Stimulated activated CD8-positive, alpha-beta memory T cell treated with anti-CD3 and anti-CD28 coated beads, Interleukin-4, amount 100 ng/mL, for 24 hours (primary cell): ENCODE measurements at places on chromosomes 5 and 9.

DNA sequence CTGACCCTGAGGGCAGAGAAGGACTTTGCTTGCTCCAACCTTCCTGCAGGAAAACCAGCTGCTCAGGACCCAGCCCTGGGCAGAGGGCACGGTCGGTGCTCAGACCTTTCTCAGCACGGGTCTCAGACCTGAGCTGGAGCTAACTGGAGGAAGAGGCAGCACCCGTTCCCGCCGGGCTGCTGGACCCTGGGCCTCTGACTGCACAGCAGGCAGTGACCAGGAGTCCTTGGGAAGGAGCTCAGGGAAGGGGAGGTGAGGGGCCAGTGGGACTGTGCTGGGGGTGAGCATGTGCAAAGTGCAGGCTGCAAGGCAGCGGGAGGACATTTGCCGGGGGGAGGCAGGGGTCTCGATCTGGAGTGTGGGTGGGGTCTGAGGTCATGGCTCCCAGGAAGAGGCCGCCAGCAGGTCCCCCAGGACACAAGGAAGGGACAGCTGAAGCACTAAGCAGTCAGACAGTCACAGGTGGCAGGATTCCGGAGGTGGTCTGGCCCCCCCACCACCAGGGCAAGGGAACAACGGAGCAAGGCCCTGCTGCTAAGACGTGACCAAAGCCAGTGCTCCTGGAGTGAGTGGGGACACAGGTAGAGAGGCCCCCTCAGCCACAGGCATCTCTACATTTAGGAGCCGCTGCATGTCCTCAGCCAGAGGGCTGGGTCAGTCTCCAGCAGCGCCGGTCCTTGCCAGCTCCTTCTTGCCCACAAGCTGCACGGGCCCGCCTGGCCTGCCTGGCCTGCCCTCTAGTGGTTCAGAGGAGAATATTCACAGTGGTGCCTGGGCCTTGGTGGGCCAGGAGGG lies 4.8 kb upstream of the DPM2 start:
- no peak for DNase-seq

DNA sequence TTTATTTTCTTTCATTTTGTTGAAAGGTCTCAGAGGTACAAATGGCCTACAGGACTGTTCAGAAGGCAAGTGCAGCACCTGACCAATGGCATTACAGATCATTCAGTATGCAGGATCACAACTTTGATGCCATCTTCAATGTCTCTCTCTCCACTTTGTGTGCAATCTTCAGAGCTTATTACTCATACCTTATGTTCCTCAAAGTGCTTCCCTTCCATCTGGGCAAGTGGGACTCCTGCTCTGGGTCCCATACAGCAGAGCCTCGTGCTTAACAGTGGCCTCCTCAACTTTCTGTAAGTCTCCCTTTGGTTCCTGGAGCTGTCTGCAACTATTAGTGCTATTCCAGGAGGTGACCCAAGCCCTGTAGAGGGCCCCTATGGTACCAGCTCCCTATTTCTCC lies 358.4 kb upstream of the RPS23 start:
- DNase-seq, result no peak

DNA sequence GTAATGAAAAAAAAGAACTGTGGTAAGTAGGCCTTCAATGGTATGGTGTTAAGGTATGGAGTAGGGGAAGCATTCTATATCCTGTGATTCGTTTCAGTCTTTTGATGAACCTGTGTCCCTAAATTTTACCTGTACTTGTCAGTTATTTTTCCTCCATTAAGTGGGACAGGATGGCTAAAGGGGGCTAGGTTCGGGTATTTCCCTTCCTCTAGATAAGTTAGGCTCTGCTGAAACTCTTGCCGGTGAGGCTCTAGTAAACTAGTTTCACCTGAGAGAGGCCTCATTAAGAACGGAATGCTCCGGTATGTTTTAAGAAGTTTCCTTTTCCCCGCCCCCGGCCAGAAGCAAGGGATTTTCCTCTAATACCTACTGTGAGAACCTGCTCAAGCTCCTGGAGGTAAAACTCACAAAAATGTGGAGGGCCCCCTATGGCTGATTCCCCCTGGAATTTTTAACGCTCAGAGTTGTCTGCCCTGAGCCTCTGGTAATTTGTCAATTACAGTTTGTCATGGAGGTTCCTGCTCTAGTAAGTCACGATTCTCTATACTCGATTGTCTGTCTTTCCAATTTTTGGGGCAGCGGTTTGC lies 87.7 kb downstream of the MACIR start:
- DNase-seq, result no peak

GRCh38 chr5:34496701-34497469 lies 159.2 kb upstream of the RAI14 start:
- DNase-seq, result no peak

DNA sequence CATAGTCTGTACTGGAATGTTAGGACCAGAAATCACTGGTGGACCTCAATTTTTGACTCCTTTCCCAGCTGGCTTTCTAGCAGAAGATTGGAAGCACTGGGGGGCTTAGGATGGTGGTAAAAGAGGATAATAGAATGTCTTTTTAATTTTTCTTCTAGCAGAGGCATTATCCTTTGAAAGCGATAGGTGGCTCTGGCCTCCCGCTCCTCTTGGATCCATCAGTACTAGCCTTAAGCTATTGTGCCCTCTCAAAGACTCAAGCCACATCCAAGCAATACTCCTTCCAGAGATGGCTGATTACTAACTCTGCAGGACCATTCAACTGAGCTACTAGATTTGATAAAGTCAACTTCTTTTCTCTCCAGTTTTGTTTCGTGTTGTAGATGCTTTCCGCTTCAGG lies 610.6 kb downstream of the CDH12 start:
- DNase-seq, result no peak

DNA sequence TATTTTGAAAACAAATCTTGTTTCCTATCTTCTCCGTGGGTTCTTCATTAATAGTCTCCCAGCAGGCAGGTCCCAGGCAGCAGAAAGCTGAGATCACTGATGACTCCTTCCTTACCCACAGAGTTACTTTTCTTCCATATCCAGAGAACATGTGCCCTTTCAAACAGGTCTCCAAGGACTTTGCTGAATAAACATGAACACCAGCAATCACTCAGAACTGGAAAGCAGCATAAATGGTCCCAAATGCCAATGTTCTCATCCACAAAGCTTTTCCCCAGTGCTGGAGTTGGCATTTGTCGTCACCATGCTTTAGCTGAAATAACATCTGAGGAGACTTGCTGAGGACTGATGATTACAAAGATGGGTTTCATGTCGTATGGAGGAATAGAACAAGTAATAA lies 134.0 kb downstream of the YIPF5 start:
- DNase-seq, result no peak

- no peak for DNase-seq
Measured at GRCh38 chr9:88197016-88197415, 58.7 kb upstream of the SPATA31C2 start.

DNA sequence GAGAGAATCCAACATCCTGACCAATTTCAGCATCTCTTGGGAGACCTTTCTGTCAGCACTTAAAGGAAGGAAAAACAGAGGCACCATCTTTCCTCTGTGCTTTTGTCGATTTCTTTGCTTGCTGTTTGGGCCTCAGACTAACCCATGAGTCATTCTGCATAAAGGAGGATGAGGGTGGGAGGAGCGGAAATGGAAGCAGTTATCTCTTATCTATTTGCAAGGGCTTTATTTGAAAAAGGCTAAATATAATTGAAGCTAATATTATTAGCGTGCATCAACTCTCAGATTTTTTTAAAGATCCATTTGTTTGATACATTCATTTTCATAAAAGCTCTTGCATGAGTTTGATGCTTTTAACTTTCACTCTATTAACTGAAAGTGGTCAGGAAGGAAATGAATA lies 72.9 kb downstream of the ZNF622 start:
- no peak for DNase-seq

GRCh38 chr5:78300464-78301045 lies 6.1 kb upstream of the AP3B1 start:
- no peak for DNase-seq

DNA sequence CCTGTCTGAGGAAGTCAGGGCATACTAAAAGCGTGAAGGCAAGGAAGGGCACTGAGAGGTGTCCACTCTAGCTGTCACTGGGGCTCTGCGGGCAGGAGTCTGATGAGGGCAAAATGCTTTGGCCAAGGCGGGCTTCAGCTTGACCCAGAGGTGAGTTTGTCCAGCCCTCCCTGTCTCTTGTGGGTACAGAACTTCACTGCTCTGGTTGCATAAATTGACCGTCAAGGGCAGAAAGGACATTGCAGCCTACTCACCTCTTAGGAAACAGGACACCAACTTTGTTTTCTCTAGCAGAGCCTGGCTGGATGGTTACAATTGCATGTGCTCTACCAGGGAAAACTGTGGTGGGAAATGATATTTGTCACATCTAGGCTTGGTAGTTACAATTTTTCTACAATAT lies 170.9 kb downstream of the TMEM38B start:
- no peak for DNase-seq

DNA sequence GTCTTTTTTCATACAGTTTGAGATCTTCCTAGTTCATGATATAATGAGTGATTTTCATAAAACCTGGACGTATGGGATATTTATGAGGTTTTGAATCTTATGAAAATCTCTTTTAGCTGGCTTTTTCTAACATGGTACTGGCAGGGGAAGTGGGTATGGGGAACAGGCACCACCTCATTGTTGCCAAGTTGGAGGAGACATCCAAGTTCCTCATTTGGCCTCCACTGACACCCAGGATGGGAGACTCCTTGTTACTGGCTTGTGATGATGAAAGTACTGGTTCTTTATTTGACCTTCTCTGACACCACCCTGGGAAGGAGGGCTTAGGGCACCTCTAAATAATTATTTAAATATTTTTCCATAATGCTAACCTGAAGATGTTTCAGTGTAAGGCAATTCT lies 4.0 kb upstream of the TNPO1 start:
- DNase-seq, result no peak
